ENCODE measurements at places on chromosomes 4 and X. TPM values are rescaled to one million over a fixed set of nuclear protein-coding genes. Genes with fewer than 3 reads are reported as not detected.

DNA sequence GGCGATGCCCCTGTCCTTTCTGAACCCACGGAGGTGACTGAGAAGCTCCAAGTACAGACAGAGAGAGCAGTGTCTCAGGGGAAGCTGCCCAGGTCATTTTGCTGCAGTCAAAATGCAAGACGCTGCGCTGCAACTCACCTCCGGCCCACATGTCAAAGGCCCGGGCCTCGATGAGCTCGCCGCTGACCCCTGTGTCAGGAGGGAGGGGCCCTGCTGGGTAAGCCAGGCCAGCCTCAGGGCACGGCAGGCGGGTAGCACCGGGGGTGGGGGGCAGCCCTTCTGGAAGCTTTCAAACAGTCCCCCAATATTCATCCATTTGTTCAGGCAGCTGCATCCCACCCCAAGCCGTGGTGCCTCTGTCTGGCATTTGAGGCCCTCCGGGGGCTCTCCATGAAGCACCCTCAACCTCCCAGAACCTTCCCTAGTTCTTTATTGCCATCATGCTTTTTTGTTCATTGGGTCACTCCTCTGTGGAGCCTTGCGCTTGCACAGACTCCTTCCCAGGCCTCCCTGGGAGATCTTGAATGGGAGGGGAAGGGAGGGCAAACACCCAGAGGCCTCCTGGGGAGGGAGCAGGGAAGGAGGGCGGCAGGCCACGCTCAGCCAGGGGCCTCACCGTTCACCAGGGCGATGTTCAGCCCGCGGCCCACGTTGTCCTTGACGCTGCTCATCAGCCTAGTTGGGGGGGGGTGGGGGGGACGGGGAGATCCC is 8.2 kb downstream of the FAM3A start:
- DNase-seq: no peak

GRCh38 chr4:183617075-183617474 is 41.9 kb downstream of the RWDD4 start:
- DNase-seq: no peak

DNA sequence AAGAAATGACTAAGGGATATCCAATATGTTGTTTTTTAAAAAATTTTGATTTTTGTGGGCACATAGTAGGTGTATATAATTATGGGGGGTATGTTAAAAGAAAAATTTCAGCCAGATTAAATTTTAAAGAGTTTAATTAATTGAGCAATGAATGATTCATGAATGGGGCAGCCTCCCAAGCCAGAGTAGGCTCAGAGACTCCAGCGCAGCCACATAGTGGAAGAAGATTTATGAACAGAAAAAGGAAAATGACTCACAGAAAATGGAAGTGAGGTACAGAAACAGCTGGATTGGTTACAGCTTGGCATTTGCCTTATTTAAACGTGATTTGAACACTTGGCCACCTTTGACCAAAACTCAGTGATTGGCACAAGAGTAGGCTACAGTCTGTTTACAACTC is 91.7 kb downstream of the SPATA18 start:
- no peak for DNase-seq

DNA sequence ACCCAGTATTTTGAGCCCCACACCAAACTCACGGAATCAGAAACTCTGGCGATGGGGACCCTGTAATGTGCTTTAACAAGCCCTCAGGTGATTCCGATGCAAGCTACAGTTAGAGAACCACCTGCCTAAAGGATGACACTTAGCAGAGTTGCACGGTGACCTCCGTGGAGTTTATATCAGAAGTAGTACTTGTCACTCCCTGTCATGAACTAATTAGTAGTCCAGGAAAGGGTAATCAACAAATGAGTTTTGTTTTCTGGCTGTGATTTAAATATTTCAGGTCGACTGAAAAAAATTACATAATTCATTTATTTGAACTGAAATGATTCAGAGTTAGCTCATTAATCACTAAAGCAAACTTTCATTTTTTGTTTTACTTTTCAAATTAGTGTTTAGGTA is 56.4 kb downstream of the TMA16 start:
- DNase-seq: no peak

Gene FUNDC1
- polyA plus RNA-seq: 29.6 TPM

Gene AFAP1
- 0.13 TPM for polyA plus RNA-seq

DNA sequence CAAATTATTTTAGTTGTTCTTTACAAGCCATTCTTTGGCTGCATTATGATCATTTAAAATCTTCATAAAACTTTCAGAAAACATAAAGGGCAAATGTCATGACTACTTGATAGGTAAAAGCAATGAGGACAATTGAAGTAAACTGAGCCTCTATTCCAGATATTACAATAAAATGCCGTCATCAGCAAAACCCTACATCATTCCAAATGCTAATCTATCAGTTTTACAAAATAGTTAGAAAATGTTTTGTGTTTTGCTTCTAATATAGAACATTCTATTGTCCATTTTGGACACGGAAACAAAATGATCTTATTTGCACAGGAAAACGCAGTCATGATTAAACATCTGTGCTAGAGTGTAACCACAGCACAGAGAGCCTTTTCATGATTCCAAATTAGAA is 1330.6 kb upstream of the ADGRL3 start:
- DNase-seq: no peak

DNA sequence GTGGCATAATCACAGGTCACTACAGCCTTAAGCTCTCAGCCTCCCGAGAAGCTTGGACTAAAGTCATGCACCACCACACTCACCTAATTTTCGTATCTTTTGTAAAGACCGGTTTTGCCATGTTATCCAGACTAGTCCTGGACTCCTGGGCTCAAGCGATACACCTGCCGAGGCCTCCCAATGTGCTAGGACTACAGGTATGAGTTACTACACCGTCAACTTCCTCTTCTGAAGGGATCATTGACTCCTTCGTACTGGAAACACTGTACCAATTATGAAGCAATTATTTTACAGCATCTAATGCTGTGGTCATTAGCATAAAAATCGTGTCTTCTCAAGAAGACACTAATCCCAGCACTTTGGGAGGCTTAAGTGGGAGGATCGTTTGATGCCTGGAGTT is 35.2 kb downstream of the PDS5A start:
- DNase-seq: no peak

Gene AGA
- polyA plus RNA-seq: 8.5 TPM

Gene PDS5A
- polyA plus RNA-seq: 37.5 TPM

Gene MPP1
- 283 TPM for polyA plus RNA-seq

Gene CTAG1B
- polyA plus RNA-seq: not detected

GRCh38 chr4:174018236-174018635 is 265.2 kb downstream of the FBXO8 start:
- DNase-seq: no peak

DNA sequence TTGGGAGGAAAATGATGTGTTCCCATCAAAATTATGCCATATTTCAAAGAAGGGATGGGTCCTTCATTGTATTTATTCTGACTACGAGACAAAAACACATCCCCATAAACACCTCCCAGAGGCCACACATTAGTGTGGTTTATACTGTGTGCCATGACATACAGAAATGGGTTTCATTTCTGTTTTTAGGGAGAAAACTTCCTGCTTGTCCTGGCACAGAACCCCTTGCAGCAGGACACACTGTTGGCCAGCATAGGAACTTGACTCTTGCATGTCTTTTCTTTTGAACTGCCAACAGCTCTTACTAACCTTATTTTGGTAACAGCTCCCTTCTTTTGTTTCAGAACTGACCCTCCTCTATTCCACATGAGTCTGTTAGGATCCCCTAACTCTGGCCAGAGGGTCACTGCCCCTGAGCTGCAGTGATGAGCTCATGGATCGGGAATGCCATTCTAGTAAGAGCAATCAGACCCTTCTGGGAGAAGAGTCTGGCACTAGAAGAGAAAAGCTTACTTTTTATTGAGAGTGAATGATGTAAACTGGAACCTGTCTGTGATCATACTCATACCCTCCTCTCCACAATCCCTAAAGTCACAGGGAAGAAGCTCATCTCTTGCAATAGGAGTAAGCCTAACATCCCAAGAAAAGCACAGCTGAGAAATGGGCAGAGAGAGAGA is 86.4 kb downstream of the SMIM20 start:
- no peak for DNase-seq

Gene CLDN34
- not detected for polyA plus RNA-seq

- DNase-seq: no peak
Observed at GRCh38 chr4:141465171-141465570, 171.2 kb upstream of the IL15 start.

Gene CT45A5
- 5.6 TPM for polyA plus RNA-seq

- no peak for DNase-seq
Observed at GRCh38 chr4:95537863-95538488, 10.8 kb downstream of the UNC5C start.

GRCh38 chr4:139457318-139457717 is 3.4 kb downstream of the RAB33B start:
- no peak for DNase-seq

DNA sequence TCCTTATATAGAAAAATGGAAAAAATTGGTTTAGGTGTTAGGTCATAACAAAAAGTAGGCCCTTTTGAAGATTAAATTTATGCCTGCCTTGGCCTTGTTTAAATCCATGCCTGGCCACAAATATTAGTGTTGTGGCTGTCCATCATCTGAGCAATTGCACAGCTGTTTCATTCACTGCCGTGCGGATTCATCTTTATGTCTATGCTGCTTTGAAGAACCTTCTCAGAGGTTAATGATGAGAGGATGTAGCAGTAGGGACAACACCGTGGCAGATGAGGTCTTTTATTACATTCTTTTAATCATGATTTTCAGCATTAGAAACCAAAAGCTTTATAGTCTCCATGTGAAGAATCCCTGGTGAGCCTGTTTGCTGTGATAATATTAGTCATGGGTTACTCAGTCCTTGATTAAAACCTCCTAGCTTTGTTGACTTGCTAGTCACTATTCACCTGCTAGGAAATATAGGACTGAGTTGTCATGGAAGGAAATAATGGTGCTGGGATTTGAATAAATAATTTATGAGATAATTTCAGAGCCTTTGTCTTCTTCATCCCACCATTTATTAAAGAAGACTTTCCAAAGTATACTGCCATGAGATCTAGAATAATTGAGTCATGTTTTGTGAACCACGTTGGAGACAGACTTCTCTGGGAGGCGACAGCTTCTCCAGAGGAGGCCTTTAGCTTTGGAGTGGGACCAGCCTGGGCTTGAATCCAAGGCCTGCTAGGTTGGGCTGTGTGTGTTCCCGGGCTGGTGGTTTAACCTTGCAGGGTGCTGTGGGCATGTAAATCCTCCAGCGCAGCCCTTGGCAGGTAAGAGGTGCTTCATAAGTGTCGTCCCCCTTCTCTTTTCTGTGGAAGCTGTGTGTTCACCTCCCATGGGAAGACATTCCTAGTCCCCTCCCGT is 53.5 kb downstream of the PTTG2 start:
- no peak for DNase-seq

GRCh38 chr4:168374772-168375523 is 56.4 kb upstream of the DDX60 start:
- DNase-seq: no peak

Gene MID1
- 0.17 TPM for polyA plus RNA-seq

- no peak for DNase-seq
Observed at GRCh38 chrX:152988536-152989291, 5.2 kb downstream of the PNMA5 start.
